ENCODE measurements at places on chromosomes 7 and 10.

GRCh38 chr10:124627866-124628675 is 116.1 kb downstream of the FAM53B start:
- DNase-seq = no peak

DNA sequence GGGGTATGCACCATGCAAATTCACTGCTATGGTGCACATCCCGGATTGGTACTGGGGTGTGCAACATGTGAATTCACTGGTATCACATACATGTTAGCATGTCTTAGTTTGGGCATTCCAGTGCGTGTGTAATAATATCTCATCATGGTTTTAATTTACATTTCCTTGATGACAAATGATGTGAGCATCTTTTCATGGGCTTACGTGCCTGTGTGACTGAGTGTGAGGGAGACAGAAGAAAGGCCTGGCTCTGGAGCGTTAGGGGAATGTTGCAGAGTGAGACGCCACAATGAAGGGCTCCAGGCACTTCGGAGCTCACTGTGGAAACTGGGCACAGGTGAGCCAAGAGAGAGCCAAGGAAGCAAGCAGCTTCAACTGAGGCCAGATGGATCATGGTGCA is 162.6 kb downstream of the UBE2H start:
- no peak for DNase-seq

DNA sequence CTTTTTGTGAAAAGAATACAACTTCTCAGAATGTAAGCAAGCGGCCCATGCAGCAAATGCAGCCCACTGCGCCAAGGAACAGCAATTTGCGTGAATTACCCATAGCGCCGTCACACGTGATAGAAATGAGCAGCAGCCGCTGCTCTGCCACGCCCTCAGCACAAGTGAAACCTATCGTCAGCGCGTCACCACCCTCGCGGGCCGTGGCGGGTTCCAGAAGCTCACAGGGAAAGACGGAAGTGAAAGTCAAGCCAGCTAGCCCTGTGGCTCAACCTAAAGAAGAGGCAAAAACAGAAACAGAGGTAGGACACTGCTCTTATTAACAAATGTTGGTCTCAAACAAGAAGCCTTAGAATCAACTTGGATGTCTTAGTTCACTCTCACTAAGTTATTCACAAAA is 70.5 kb downstream of the SHH start:
- DNase-seq = no peak

DNA sequence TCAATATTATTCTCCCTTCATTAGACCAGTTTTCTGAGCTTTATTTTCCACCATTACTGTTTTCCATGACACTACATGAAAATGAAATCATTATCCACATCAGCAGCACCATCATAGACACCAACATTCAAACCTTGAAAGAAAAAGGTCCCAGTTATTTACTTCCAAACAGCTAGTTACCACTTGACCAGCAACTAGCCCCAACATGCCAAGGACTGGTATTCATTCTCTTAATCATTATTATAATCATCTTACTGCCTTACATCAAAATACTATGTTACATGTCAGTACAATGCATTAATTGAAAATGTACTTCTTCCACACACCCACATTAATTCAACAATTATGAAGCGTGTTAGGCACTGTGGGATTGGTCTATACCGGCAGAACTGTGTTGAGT is 199.4 kb downstream of the TSPAN12 start:
- DNase-seq = no peak

GRCh38 chr7:132941428-132941827 is 140.5 kb downstream of the CHCHD3 start:
- no peak for DNase-seq

GRCh38 chr10:3761021-3761686 is 23.9 kb downstream of the KLF6 start:
- no peak for DNase-seq

Data from DMS 273 treated with DMSO at 0.1 percent for 48 hours (cell line).